ENCODE measurements at places on chromosomes 13 and 19.

DNA sequence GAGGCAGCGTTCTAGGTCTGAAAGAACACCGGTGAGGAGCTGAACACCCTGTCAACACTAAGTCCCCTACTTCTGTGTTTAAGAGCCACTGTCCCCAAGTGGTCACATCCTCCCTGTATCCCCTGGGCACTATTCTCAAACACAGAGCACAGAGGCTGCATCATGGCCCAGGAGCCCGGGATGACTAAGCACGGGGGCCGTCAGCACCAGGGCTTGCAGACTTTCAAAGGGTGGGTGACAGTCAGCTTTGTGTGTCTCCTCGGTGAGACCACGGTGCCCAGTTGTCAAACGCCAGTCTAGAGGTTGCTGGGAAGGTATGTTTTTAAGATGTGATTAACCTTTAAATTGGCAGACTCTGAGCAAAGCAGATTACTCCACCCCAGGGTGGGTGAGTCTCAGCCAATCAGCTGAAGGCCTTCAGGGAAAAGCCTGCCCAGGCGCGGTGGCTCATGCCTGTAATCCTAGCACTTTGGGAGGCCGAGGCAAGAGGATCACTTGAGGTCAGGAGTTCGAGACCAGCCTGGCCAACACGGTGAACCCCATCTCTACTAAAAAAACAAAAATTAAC lies 8.0 kb downstream of the MAP2K2 start:
- DNase-seq: no peak

DNA sequence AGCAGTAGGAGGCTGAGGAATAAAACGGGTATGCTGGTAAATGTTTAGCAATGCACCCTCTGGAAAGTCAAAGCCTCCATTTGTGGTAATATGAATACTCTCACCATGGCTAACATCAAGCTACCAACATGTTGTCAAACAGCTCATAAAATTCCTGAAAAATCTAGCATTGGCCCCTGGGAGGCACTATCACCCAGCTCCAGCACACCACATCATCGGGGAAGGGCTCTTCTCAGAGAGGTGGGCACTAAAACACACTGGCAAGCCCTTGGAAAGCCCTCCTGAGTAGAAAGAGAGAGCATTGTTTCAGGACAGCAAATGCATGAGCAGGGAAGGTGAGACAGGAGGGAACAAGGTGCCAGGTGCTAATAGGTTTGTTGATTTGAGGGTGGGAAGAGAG lies 53.9 kb upstream of the FLT1 start:
- DNase-seq: no peak

- DNase-seq: peak; percentile 56
Observed at GRCh38 chr19:34145741-34146202, 26.5 kb upstream of the LSM14A start.

- DNase-seq: no peak
Observed at GRCh38 chr13:27201661-27202060, 30.1 kb upstream of the USP12 start.

- DNase-seq: no peak
Observed at GRCh38 chr19:39021063-39021462, 11.3 kb downstream of the FBXO27 start.

- no peak for DNase-seq
Observed at GRCh38 chr13:36054041-36054440, 77.1 kb downstream of the DCLK1 start.

DNA sequence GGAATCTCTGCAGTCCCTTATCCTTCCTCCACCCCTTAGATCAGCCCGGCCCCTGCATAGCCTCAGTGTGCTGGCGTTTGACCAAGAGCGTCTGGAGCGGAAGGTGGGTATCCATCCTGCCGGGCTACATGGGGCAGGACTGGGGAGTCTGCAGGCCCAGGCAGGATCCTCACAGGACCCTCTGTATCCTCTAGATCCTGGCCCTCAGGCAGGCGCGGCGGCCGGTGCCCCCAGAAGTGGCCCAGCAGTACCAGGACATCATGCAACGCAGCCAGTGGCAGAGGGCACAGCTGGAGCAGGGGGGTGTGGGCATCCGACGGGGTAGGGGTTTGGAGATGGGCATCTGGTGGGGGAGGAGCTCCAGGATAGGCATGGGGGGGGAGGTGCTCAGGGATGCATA lies 8.9 kb downstream of the PODNL1 start:
- no peak for DNase-seq

GRCh38 chr19:48443256-48443655 lies 2.5 kb upstream of the GRWD1 start:
- DNase-seq: peak; percentile 43

GRCh38 chr19:5200844-5201243 lies 139.8 kb downstream of the PTPRS start:
- no peak for DNase-seq

GRCh38 chr13:51122868-51123566 lies 11.9 kb upstream of the C13orf42 start:
- DNase-seq: peak; percentile 12

DNA sequence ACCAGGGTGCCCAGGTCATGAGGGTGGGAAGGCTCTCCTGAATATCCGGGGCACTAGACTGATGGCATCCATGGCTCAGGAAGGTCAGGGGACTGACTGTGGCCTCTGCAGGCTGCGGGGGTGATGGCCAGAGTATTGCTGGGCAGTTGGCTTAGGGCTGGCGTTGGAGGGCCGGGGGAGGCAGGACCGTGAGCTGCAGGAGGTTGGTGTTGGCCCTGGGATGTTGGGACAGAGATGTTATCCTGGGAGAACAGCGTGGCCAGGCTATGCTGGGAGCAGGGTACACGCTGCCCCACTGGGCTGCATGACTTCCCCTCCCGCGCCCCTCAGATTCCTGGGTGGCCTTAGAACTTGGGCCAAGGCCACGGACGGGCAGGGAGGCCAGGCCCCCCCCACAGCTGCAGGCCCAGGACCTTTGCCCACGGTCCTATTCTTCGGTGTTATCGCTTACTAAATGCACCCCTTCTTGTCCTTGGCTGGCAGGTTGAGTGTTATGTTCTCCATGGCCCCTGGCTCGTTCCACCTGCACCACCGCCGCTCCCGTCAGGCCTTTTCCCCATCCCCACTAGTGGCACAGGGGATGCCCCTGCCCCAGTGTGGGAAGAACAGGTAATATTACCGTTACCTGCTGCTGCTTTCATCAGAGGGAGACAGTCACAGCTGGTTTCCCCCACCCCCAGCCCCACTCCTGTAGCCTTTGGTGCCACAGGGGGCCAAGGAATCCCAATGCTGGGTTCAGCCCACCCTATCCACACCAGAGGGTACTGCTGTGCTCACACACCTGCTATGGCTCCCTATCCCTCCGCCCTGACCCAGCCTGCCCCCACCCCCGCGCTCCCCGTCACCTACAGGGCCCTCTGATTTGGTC lies 3.2 kb upstream of the ISYNA1 start:
- DNase-seq: no peak

- DNase-seq: no peak
Observed at GRCh38 chr19:34661357-34661756, 15.6 kb downstream of the SCGB2B2 start.

- DNase-seq: no peak
Observed at GRCh38 chr19:45947926-45948325, 25.7 kb downstream of the NOVA2 start.

DNA sequence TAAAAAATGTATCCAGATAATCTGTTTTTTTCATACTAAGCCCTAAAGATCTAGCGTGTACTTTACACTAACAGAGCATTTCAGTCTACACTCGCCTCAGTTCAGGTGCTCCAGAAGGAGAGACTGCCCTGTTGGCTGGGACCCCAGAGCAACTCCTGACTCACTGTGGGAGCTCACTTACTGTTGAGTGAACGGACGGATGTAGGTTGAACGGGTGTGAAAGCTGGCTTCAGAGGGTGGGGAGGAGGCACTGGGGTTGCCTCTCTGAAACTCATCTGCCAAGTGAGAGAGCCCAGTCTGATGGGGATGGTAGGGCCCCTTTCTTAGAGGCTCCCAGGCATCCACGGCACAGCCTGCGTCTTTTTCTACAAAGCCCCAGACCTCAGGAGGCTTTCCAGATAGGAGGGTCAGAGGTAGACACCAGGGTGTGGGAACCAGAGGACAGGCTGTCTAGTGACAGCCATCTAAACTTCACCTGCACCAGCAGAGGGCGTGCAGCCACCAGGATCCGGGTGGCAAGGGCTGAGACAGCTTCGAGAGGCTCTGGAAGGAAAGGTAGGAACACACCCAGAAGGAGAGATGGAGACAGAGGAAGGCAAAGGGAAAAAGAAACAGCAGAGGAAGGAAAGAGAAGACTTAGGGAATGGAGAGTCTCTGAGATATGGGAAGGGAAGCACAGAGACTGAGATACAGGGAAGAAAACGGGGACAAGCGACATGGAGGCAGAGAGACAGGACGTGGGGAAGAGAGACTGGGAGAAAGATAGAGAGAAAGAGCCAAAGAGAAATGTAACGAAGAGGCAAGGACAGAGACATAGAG lies 3.7 kb downstream of the KASH5 start:
- DNase-seq: peak; percentile 87

GRCh38 chr19:29690842-29691241 lies 24.2 kb downstream of the C19orf12 start:
- peak; percentile 43 for DNase-seq

DNA sequence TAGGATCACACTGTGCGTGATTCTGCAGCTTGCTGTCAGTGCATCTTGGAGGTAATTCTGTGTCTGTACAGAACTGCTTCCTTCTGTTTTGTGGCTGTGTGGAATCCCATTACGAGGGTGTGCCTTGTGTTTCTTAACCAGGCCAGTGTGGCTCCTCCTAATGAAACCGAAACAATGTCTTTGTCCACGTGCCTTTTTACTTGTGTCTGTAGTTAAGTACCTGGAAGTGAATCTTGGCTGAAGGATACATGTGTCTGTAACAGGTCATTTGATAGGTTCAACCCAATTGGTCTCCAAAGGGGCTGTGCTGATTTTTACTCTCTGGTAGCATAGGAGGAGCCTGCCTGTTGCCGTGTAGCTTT lies 13.1 kb downstream of the NOP53 start:
- no peak for DNase-seq

DNA sequence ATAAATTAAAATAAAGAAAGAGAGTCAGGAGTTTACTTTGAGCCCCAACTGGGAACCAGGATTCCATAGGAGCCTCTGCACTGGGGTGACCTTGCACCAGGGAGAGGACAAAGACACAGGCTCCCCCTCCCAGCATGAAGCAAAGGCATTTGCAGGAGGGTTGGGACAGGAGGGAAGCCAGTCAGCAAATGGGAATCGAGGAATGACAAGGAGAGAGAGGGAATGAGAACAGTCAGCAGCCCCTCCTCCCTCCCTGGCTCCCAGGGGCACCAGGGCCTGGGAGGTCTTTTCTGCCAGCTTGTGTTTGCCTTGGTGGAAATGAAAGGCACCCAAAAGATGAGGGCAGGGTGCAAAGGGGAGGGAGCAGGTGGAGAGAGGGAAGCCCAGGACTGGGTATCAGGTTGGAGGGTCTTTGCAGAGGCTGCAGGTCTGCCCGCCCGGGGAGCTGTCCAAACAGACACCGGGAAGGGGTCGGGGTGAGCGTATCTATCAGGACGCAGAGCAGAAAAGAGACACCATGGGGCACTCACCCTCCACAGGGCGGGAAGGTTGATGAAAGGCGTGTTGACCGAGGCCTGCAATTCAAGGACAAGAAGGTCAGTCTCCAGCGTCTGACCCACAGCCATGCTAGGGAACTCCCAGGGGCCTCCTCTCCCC lies 3.8 kb downstream of the SBSN start:
- DNase-seq: no peak

DNA sequence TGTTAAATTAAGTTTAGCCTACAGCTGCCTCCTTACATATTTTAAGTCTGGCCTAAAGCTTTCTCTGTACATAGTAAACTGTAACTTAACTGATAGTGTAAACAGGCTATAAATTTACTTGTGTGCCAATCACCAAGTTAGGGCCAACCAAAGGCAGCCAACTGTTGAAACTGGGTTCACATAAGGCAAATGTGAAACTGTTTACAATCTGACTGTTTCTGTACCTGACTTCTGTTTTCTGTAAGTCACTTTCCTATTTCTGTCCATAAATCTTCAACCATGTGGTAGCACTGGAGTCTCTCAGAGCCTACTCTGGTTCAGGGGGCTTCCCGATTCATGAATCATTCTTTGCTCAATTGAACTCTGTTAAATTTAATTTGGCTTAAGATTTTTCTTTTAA lies 103.1 kb downstream of the RAP2A start:
- no peak for DNase-seq

GRCh38 chr13:33123066-33123859 lies 107.0 kb downstream of the KL start:
- DNase-seq: no peak

- DNase-seq: no peak
Observed at GRCh38 chr19:15357906-15358305, 21.7 kb downstream of the AKAP8 start.

GRCh38 chr19:6806488-6806887 lies 34.0 kb downstream of the VAV1 start:
- DNase-seq: peak; percentile 16

DNA sequence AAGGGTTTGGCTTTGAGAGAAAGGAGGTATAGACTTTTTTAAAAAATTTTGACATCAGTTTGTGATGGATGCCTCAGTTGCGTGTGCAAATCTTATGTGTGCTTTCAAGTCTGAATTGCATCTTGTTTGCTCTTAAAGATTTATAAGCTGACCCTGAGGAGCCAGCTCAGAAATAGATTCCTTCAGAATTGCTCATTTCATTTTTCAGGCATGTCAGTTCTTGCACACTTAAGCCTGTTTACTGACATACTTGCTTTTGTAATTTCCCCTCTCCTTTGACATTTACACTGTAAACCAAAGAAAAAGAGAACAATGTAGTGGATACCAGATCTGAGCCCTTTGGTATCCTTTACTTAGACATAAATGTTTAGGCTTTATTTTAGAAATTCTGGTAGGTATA lies 87.6 kb downstream of the RNF17 start:
- no peak for DNase-seq

GRCh38 chr19:4362101-4362828 lies 18.9 kb downstream of the MPND start:
- DNase-seq: no peak

GRCh38 chr19:8821748-8822241 lies 10.3 kb downstream of the ZNF558 start:
- DNase-seq: no peak

DNA sequence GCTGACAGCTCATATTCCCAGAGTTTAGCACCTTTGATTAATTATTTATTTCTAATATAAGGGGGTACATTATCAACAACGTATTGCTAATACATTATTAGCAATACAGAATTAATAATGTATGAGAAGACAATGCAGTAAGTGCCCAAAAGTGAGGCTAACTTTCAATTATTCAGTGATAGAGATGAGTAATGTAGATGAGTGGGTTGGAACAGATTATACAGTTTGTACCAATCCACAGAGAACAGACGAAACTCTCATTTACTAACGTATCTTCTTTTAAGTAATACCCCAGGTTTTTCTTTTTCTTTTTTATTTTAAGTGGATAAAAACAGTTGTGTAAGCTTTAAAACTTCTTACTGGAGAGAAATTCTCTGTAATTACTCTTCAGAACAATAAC lies 36.7 kb upstream of the RBM26 start:
- DNase-seq: no peak

- DNase-seq: no peak
Observed at GRCh38 chr13:88651531-88651930, 980.4 kb downstream of the SLITRK5 start.

- DNase-seq: no peak
Observed at GRCh38 chr19:6278740-6279619, 795 bp downstream of the MLLT1 start.

- DNase-seq: peak; percentile 26
Observed at GRCh38 chr19:40954573-40954972, 36.5 kb upstream of the CYP2B6 start.

GRCh38 chr19:45852983-45853382 lies 10.0 kb downstream of the SYMPK start:
- no peak for DNase-seq

All from Calu3 (cell line).